Renal cortical epithelial cell (primary cell): ENCODE measurements at places on chromosomes 6 and 20. TPM values are rescaled to one million over a fixed set of nuclear protein-coding genes. Genes with fewer than 3 reads are reported as not detected.

FAM135A gene
- total RNA-seq, result 29.2 and 52.6 TPM in 2 replicates

TBXT gene
- not detected in 2 replicates for total RNA-seq

RNF39 gene
- 0.05 TPM in 1 of 2 replicates, not detected in the other for total RNA-seq

CDSN gene
- total RNA-seq, result under 0.01 and 0.05 TPM in 2 replicates

PTPRT gene
- total RNA-seq, result not detected in 2 replicates

DNA sequence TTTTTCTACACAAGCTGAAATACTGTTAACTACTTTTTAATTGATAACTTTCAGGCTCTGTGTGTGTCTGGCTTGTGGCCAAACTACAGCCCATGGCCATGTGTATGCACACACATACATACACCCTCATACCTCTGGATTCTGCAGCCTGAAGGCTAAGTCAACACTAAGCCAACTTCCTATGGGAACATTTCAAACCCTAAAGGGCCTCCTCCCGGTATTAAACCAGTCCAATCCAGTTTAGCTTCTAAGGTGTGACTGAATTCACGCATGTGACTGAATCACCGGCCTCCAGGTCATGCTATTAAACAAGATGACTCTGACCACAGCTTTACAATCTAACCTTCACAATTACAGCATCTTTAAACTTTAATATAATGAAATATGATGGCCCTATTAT is 20.7 kb upstream of the DST start:
- DNase-seq, result peak; percentile 96

DNA sequence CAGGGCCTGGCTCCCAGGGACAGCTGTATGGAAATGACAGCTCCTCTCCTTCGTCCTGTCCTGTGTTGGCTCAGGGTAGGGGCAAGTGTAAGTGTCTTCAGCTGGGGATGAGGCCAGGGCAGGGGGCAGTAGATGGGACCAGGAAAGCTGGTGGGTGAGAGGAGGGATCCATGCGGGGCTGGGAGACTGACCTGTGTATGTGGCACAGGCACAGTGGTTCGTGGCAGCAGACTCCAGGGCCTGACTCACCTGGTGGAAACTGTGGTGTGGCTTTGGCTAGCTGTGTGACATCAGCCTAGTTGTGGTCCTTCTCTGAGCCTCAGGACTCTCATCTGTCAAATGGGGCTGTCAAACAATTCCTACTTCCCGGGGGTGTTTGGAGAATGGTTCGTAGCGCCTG is 13.7 kb upstream of the SCRT2 start:
- no peak for DNase-seq

GRCh38 chr6:36643977-36644376 is 34.5 kb upstream of the CDKN1A start:
- no peak for DNase-seq

- no peak for DNase-seq
Measured at GRCh38 chr6:65075705-65076230, 631.3 kb downstream of the EYS start.

GRCh38 chr6:31836047-31836473 is 8.5 kb downstream of the HSPA1B start:
- DNase-seq, result no peak

DNA sequence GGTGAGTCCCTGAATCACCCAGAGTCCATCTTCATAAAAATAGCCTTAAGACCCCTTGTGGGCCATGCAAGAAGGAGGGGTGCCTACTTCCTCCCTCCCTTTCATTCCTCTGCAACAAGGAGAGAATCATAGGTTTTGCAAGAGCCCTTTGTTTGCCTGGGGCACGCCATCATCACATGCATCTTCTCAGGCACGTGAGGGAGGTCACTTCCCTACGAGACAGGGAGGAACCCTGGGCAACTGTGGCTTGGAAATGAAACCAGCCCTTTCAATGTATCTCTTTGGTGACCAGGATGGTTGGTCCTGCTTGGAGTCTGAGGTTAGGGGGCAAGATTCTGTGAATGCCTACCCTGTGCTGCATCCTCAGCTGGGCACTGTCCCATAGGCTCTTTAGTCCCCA is 194.8 kb downstream of the MAFB start:
- no peak for DNase-seq

DNA sequence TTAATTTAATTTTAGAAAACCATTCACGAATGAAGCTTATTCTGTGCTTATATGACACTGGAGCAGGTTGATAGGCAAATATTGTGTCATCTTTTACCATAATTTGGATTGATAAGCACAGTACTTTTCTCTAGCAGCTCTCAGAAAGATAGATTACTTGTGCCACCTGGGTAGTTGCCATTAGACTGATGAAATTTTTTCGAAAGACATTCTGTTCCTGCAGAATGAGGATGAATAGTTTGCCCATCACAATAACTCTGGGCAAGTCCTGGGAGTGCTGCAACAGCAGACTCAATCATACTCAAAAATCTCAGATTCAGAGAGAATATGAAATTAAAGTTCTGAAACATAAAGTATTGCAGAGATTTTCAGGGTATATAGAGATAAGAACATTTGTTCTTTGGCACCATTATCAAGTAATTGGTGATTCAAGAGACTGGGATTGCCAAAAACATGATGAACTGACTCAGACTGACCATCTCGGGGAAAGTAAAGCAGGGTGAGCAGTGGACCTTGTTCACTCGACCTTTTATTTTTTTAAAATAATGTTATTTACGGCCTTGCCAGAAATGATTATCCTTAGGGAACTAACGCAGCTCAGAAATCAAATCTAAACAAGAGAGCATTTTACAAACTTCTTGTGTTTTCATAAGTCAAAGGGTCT is 65.8 kb upstream of the PTCHD4 start:
- DNase-seq, result no peak

DNA sequence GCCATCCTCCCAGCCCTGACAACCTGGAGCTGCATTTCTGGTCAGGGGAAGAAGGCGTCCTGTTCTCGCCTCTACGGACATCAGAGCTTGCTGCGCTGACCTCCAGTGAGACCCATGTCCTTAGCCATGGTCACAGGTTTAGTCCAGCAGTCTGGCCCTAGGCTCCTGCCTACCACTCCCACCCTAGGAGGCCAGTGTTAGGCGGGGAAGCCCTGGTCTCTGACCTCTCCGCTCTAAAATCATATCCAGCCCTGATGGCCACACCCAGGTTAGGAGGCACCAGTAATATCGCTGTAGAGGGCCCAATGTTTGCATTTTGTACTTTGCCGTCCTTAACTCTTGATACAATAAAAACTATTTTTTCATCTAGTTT is 1.2 kb upstream of the HTR1B start:
- no peak for DNase-seq

GRCh38 chr6:124661097-124661661 is 301.1 kb upstream of the RNF217 start:
- no peak for DNase-seq
